GM23248 (cell line): ENCODE measurements at places on chromosomes 1 and 21. TPM values are rescaled to one million over a fixed set of nuclear protein-coding genes. Genes with fewer than 3 reads are reported as not detected.
A peak's percentile ranks its signal among the peaks of the same experiment; 100 is the strongest.

GRCh38 chr1:155645648-155646047 lies 35.6 kb downstream of the MSTO1 start:
- peak; percentile 49 for DNase-seq

- peak; percentile 81 for DNase-seq
Observed at GRCh38 chr1:94947437-94947836, 20.5 kb upstream of the CNN3 start.

DNA sequence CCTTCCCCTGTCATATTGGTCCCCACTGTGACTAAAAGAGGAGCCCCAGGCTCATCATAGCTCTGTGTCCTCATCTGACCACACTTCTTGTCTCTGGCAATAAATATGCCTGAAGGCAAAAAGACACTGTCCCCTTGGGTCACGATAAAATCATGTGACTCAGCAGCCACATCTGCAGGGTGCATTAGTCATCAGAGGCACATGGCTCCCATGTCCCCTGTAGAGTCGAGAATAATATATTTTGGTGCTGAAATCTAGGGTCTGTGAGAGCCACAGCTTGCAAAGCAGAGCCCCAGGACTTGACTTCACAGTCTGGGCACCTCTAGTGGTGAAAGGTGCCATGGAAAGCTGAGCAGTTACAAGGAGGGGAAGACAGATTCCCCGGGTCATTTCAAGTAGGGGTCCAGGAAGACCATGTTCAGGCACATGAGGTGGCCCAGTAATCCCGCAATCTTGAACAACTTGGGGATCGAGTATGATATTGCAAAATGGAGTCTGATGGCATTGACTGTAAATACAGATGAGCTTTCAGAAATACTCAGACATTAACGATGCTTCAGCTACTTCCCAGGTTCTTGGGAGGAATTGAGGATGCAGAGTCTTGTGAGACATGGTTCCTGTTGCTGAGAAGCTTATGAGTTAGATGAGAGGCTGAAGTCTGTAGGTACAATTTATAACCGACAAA lies 68.6 kb downstream of the SLC35F3 start:
- no peak for DNase-seq

DNA sequence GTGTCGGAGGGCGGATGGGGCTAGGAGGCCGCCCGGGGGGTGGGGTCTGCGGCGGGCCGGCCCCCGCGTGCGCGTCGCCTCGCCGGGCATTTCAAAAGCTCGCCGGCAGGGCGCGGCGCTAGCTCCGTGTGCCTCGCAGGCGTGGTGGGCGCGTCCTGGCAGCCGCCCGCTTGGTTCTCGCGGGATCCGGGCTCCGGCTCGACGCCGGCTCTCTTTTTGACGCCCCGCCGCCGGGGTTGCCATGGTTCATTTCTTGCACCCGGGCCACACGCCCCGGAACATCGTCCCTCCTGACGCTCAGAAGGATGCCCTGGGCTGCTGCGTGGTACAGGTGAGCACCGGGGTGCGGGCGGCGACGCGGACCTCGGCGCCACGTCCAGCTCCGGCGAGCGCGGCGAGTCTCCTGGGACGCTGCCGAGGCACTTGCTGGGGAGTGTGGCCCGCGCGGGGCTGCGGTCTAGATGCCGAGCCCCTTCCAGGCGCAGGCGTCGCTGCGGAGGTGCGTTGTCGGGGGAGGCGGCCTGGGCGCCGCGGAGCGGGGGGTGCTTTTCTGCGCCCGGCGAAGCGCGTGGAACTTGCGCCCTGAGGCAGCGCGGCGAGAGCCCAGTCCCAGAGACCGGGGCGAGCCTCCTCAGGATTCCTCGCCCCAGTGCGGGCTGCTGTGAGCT lies at the start of gene ZYG11A:
ZYG11A (plus strand) TSS at position 118 of the 668 bp plus-strand sequence; CDS start at position 242, 124 bp downstream.
- DNase-seq: peak; percentile 87

GRCh38 chr1:197915260-197915861 lies 1.8 kb upstream of the LHX9 start:
- no peak for DNase-seq

- no peak for DNase-seq
Observed at GRCh38 chr1:99681583-99681982, 35.7 kb downstream of the PALMD start.

DNA sequence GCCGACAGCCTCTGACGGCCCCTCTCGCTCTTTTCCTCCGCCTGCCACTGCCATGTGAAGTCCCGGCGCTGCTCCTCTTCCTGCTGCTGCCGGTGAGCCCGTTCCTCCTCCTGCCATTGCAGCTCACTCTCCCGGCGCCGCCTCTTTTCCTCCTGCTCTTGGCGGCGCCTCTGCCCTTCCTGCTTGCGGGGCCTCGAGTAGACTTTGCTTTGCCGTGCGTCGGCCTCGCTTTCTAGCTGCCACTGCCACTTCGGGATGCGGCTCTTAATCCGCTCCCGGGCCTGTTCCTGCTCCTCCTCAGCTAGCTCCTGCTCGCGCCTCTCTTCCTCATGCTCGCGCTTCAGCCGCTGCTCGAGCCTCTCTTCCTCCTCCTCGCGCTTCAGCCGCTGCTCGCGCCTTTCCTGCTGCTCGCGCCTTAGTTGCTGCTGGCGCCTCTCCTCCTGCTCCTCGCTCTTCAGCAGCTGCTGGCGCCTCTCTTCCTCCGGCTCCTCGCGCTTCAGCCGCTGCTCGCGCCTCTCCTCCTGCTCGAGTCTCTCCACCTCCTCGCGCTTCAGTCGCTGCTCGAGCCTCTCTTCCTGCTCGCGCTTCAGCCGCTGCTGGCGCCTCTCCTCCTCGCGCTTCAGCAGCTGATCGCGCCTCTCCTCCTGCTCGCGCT lies 4.3 kb downstream of the TCHH start:
- peak; percentile 69 for DNase-seq

DNA sequence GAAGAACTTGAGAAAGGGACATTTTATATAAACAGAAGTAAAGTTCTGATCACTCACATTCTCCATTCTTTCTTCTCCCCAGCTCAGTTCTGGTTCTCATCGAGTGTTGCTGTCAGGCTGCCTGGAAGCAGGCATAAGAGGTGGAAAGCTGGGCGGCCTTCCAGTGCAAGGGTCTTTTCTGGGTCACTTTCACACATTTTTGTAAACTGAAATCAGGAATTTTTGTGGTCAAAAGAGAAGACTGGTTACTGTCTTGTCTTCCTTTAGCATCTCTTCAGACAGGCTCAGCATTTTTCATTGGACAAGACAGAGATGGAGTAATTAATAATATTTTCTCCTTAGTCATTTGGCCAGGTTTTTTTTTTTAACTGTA lies 93.7 kb downstream of the CTH start:
- peak; percentile 88 for DNase-seq

GRCh38 chr1:229287267-229287666 lies 16.4 kb downstream of the RAB4A start:
- DNase-seq: peak; percentile 9

DNA sequence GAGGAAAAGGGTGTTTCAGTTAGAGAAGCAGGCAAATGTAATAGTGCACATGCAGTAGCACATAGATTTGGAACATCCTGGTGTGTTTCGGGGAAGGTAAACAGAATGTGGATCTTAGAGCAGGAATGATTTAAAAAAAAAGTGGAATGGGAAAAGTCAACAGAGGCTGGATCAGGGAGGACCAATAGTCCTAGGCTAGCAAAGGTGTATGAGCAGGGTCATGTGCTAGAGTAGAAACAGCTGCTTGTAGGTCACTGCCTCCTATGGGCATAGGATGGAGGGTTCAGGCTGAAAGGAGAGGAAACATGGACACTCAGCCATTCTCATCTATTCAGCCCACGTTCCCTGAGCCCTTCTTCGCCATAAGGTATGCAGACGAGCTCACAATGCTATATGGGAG lies 3.7 kb upstream of the KPNA6 start:
- no peak for DNase-seq

GRCh38 chr1:204684571-204685235 lies 835 bp downstream of the LRRN2 start:
- no peak for DNase-seq

DNA sequence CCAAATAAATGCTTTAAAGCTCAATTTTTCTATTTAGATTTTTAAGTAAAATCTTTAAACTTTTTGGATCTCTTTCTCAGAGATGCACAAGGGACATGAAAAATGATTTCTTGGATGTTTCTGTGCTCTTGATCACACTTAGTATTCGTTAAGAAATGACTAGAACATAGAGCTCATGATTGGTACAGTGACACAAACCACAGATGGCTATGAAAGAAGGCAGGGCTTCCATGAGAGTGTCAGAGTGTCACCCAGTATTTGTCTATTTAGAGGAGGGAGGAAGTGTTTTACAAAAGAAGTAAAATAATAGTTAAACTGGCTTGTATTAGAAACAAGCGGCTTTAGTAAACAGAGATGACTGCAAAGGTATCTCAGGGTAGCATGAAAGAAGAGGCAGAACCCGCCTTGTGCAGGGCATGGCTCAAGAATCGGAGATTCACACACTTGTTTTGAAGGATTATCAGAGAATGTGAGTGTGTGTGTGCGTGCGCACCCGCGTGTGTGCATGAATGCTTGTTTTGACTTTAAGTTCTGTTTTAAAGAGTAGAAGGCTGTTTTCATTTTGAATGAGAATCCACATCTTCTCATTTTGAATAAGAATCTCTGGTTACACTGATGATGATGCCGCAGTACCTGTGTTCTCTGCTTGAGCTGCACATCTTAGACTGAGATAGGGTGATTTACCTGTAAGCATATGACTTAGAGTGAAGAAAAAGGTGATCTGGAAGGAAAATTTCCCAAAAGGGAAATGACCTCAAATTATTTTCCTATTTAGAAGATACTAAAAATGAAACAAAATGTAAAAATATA lies 82.1 kb downstream of the VPS26C start:
- no peak for DNase-seq

DNA sequence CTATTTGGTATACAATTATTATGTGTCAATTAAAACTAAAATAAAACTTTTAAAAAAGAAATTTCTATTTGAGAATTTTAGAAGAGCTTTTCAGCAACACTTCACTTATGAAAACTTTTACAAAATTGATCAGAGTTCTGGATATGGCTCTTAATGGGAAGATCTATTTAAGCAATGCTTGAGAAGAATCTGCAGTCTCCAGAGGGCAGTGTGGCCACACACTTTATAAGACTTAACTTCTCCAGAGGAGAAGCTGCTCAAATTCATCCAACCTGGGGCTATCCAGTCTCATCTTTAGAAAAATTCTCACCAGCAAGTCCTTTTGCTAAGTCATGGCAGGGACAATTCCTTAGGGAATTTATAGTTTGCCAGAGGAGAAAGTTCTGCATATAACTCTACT lies 25.2 kb upstream of the AGO1 start:
- DNase-seq: peak; percentile 30

DNA sequence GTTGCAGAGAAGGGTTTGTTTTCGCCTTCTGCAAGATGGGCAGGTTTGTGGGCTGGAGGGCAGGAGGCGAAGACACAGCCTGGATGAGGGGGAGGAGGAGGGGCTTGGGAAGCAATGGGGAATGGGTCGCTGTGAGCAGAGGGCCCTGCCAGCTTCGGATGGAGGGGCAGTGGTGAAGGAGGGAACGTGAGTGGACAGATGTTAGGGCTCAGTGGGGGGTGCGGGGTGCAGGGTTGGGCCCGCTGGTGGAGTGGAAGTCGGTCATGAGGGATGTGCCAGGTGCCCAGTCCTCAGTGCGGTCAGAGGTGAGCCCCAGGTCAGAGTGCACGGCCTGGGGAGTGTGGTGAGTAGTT lies 55.5 kb upstream of the ABCG1 start:
- DNase-seq: no peak

GRCh38 chr1:223700942-223701637 lies 11.2 kb upstream of the CAPN2 start:
- peak; percentile 98 for DNase-seq

DNA sequence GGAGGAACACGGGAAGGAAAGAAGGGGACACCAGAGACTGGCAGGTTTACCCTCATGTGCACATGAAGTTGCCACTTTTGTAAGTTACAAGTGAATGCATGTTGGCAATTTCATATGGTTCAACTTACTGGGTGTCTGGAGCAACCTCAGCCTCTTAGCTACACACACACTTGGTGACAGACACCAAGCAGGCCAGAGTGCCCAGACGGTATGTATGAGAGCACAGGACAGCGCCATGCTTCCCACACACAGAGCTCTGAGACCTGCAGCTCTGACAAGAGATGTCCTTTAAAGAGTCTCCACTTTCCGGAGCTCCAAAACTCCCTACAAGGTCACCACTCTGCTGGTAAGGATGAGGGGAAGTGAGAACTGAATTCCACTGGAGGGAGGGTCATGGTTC lies 1.9 kb upstream of the TRABD2B start:
- no peak for DNase-seq

- DNase-seq: no peak
Observed at GRCh38 chr1:204883405-204883804, 12.7 kb downstream of the NFASC start.

DNA sequence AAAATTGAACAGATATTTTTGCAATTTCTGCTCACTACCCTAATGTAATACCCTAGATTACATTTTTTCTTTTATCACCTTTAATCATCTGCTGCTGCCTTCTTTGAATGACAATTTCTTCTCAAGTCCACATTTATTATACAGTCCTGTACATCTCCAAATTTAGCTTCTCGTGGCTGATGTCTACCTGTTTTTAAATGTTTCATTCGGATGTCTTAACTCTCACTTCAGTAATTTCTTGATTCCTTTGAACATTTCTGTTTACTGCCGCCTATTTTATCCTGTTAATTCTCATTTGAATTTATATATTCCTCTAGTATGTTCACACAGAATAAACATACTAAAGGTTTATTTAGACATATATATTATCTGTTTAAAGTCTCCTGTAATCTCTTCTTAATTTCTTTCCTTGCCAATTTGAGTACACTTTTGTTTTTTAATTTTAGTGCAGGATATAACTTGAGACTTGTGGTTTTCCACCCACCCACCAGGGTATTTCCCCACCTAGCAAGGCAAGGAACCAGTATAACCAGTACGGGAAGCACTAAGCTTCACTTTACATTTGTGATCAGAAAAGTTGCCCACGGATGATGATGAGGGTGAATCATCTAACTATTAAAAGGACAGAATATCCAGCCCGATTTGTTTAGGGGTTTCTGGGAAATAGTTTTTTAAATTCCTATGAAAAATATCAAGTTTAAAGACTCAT lies 12.7 kb downstream of the INSL5 start:
- DNase-seq: no peak

RASSF5 gene
- polyA plus RNA-seq: 0.28 and 0.48 TPM in 2 replicates

OBSCN gene
- polyA plus RNA-seq: 1.1 and 1.3 TPM in 2 replicates

MRPS21 gene
- polyA plus RNA-seq: 108 and 116 TPM in 2 replicates

CFAP74 gene
- polyA plus RNA-seq: not detected in 2 replicates

CD101 gene
- polyA plus RNA-seq: not detected in 2 replicates

BSDC1 gene
- 47.5 and 47.8 TPM in 2 replicates for polyA plus RNA-seq
